Neural progenitor cell (in vitro differentiated cells): ENCODE measurements at places on chromosomes 1 and 21. TPM values are rescaled to one million over a fixed set of nuclear protein-coding genes. Genes with fewer than 3 reads are reported as not detected.

- DNase-seq: no peak
Observed at GRCh38 chr1:30316056-30316455, 407.3 kb downstream of the MATN1 start.

DNA sequence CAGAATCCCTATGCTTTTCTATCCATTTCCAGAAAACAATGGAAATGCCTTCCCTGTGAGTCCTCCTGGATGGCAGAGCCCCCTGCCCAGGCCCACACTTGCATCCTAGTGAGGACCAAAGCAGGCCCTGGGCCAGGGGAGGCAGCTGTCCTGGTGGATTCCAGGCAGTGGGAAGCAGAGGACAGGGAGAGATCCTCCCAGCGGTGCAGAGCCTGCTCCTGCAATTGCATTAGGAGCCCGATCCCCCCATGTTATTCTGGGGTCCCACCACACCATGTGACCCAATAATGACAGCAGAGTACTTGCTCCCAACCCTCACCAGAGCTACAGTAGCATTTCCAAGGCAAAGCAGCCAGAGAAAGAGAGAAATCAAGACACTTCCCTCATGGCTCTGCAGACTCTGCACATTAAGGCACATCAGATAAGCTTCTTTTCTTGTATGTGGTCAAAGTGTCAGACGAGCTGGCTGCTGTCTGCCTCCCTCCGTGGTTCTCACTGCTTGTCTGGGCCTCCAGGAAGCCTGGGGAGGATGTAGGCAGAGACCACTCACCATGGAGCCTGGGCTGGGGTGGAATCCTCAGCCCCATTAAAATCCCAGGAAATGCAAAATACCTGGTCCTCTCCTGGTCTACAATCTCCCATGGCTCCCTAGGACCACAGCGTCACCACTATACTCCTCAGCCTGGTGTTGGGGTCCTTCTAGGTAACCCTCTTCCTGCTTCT, 54.9 kb upstream of the RUNX3 start:
- DNase-seq: no peak

GRCh38 chr1:3345792-3346191, 108.7 kb upstream of the ARHGEF16 start:
- no peak for DNase-seq

DNA sequence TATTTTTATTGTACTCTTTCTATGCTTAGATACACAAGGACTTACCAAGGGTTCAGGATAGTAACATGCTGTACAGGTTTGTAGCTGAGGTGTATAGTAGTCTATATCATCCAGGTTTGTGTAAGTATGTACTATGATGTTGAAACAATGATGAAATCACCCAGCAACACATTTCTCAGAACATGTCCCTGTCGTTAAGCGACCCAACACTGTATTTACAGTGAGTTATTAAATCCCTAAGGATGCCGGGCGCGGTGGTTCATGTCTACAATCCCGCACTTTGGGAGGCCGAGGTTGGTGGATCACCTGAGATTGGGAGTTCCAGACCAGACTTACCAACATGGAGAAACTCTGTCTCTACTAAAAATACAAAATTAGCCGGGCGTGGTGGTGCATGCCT, 21.6 kb upstream of the RCOR3 start:
- no peak for DNase-seq

GRCh38 chr21:44764319-44765230, 37.0 kb downstream of the UBE2G2 start:
- DNase-seq: peak; percentile 39

DNA sequence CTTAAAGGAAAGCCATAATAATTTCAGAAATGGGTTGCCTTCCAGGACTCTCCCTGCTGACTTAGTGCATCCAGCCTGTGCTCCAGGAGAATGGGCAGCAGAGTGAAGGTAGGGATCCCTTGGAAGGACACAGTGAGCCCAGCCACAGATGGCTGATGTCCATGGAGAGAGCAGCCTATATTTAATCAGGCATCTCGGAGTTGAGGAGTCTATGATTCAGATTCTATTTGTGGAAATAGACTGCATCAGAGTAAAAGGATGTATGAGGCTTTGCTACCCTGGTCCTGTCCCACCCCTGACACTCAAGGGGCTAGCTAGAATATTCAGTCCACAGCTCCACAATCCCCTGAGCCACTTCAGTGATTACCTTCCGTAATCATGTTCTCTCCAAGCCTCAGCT, 43.8 kb upstream of the PBX1 start:
- no peak for DNase-seq

DNA sequence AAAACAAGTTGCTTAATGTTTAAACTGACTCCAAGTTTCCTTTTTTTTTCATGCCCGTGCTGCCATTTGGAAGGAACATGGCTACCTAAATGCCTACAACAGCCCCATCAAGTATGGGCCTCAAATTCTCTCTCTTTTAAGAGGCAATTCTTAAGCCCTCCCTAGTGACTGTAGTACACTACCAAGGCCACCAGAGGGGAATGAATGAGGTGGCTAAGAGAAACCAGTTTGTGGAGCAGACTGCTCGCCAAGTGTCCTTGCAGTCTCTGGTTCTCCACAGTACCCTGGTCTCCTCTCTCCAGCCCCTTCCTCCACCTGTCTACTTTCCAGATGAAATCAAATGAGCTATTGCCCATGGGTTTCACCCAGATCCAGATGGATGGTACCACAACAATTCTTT, 1809.6 kb downstream of the BRINP3 start:
- peak; percentile 15 for DNase-seq

GRCh38 chr21:44653656-44654575, 543 bp downstream of the KRTAP12-4 start:
- no peak for DNase-seq

TSPEAR gene
- not detected in 2 replicates for total RNA-seq

CACNA1S gene
- total RNA-seq: 0.11 and 0.12 TPM in 2 replicates

RAB25 gene
- total RNA-seq: 2.4 and 7.7 TPM in 2 replicates

RGS13 gene
- total RNA-seq: not detected in 2 replicates

FMO1 gene
- 0.12 TPM in 1 of 2 replicates, not detected in the other for total RNA-seq

- DNase-seq: no peak
Observed at GRCh38 chr1:16120940-16121410, 34.9 kb downstream of the EPHA2 start.

DNA sequence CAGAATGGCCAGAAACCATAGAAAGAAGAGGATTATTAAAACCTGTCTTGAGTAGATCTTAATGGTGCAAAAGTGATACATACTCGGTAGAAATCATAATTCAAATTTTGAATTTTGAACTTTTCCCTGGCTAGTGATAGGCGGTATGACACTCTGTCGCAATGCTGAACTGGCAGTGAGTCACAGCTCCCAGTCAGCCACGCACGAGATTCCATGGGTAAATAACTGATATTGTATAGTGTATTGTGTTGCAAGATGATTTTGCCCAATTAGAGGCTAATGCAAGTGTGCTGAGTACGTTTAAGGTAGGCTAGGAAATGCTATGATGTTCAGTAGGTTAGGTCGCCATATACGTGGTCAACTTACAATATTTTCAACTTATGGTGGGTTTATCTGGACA, 207.0 kb downstream of the SIPA1L2 start:
- DNase-seq: no peak

DNA sequence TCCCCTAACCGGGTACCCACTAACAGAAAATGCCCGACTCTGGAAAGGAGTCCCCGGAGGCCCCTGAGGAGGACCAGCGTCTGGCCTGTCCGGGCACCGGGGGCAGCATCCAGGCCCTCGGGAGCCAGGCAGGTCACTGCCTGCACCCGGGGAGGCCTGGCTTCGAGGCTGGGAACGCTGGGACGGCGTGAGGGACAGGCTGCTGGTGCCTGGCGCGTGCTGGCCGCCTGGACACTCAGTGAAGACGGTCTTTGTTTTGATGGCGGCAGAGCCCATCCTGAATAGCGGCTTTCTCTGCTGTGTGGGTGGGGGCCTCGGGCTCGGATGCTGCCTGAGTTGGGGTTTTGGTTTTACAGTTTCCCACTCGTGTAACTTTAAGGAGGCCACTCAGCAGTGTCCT, 37.6 kb downstream of the PRKCZ start:
- DNase-seq: no peak

DNA sequence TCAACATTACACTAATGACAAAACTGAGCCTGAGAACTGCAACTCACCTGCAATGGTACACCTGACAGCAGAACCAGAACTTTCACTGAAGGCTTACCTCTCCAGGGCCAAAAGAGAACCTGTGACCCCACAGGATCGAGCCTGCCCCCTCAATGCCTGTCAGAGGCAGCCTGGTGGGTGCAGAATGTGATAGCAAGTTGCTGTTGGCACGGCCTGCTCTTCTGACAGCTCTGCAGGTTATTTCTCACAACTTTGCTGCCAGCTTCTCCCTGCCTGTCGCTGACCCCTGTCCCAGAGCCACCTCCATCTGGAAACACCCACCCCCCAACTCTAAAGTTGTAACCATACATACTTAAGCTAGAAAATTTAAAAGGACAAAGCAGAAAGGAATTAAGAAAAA, 35.2 kb downstream of the HIVEP3 start:
- no peak for DNase-seq

NBL1 gene
- total RNA-seq: 2.4 and 7.7 TPM in 2 replicates

- no peak for DNase-seq
Observed at GRCh38 chr1:118039170-118039569, 109.6 kb downstream of the WDR3 start.

DNA sequence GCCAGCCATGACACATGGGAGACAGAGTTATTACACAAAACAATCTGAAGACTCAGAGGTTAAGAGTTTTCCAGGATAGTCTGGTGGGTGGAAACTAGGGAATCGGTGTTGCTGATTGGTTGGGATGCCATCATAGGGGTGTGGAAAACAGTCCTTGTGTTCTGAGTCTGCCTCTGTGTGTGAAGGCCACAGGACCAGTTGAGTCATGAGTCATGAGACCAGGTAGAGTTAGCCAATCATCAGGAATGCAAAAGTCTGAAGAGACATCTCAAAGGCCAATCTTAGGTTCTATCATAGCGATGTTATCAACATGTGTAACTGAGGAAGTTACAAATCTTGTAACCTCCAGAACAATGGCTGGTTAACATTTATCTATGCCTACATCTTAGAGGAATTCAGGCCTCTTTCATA, 49.7 kb upstream of the NEK7 start:
- DNase-seq: no peak

GRCh38 chr1:167054531-167054930, 35.6 kb downstream of the GPA33 start:
- DNase-seq: no peak

- peak; percentile 23 for DNase-seq
Observed at GRCh38 chr1:30322859-30323257, 400.5 kb downstream of the MATN1 start.

DNA sequence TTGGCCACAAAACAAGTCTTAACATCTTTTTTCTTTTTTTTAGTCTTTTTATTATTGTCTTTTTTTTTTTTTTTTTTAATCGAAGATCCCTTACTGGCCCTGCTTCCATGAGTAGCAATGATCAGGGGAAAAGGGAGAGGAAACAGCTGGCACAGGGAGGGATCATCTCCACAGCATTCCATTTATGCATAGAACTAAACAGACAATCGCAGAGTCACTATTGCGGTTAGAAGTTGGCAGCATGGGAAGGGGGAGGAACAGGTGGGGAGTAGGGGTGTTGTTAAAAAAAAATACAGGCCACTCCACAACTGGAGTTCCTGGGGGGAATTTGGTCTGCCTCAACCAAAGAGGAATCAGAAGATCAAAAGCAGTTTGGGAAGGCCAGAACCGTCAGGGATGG, 55.4 kb downstream of the C1orf185 start:
- DNase-seq: no peak

S100A8 gene
- total RNA-seq: not detected in 2 replicates

DNA sequence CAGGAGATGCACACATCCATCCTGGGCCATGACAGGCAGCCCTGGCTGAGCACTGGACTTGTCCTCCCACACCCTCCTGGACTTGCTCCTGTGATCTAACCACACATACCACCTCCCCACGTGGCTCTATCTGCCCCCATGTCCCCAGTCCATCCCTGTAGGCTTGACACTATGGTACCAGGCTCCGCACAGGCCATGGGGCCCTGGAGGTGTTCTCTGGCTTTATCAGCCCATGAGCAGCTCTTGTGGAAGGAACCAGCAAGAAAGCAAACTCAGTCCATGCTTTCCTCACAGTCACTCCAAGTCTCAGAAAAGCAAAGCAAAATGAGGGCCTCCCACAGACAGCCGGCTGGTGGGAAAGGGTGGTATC, 61.6 kb downstream of the CD46 start:
- no peak for DNase-seq
